ENCODE measurements at places on chromosomes 1 and 21.

DNA sequence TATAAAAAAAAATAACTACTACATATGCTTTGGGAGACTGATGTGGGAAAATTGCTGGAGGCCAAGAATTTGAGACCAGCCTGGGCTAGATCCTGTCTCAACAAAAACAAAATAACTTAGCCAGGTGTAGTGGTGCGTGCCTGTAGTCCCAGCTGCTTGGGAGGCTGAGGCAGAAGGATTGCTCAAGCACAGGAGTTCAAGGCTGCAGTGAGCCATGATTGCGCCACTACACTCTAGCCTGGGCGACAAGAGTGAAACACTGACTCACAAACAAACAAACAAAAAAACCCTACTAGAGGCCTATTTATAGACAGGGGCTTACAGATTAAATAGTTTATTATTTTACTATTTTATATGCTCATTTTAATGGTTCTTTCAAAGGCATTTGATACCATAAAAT, 80.0 kb downstream of the LHX4 start:
- no peak for DNase-seq

- no peak for DNase-seq
Observed at GRCh38 chr1:79373481-79374125, 367.1 kb upstream of the ADGRL4 start.

- peak; percentile 46 for DNase-seq
Observed at GRCh38 chr1:213122514-213122929, 71.5 kb downstream of the RPS6KC1 start.

- DNase-seq: no peak
Observed at GRCh38 chr1:13965770-13966398, 265.9 kb downstream of the PRDM2 start.

DNA sequence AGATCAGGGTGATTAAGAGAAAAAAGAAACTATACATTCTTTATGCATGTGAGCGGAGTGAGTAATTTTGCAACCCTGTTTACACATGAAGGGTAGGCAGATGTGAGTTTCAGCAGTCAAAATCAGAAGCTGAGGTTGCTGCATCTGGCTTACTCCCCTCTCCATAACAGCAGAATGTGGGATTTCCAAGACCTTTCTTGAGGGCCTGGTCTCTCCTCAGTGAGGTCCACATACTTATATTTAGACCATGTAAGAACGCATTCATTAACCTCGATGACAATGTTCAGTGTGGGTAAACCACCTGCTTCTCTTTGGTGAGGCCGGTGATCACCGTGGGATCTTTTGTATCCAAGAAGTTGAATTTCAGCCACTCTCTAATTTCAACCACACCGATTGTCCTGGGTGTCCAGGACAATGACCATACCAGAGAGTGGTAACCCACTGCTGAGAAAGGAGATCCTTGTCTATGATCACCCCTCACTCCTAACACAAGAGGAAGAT, 18.7 kb upstream of the RAP1A start:
- no peak for DNase-seq

GRCh38 chr1:45557422-45557944, 6.9 kb downstream of the AKR1A1 start:
- DNase-seq: no peak

DNA sequence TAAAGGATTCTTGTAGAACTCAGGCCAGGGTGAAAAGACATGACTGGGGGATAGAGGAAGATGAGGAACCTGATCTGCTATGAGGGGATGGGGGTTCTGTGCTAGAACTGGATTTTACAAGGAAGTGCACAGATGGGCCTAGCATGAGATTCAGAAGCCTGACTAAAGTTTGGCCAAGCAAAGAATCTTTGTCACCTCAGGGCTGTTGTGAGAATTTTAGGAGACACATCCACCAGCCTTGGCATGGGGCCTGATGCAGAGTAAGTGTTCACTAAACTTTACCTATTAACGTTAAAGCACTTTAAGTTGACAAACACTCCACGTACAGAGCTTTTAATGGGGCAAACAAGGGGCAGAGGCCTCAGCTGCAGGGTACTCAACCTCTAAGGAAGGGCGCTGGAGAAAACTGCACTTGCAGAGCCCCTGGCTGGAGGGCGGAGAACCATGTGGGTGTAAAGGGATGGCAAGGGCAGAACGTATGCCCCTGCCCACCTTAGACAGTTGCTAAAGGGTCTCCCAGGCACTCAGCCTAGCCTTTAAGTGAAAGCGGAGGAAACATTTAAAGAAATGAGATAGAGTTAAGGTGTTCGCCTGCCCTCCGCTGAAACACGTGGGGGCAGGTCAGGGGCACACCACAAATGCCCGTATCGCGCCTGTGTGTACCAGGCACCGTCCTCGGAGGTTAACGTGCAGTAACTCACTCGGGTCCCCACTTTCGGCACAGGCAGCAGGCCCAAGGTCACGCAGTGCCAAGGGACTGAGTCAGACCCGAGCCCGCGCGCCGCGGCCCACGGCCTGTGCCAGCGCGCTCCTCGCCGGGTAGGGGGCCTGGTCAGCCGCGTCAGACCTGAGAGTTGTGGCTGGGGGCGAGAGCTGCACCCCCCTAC, 990 bp upstream of the MRPS6 start:
- DNase-seq: no peak

DNA sequence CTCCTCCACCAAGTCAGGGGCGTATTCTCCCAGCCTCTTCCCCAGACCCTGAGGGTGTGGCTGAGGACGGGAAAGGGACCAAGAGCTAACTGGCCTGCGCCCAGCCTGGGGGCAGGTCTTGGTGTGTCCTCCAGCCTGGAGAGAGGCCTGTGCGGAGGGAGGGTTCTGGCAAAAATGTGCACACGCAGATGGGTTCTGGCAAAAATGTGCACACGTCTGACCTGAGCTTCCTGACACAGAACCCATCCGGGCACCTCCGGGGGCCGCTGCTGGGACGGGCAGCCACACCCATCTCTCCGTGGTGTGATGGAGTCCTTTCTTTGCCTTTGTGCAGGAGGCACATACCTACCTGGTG, 23.1 kb upstream of the PKP1 start:
- no peak for DNase-seq

GRCh38 chr1:67382292-67382691, 47.9 kb downstream of the SERBP1 start:
- DNase-seq: no peak

DNA sequence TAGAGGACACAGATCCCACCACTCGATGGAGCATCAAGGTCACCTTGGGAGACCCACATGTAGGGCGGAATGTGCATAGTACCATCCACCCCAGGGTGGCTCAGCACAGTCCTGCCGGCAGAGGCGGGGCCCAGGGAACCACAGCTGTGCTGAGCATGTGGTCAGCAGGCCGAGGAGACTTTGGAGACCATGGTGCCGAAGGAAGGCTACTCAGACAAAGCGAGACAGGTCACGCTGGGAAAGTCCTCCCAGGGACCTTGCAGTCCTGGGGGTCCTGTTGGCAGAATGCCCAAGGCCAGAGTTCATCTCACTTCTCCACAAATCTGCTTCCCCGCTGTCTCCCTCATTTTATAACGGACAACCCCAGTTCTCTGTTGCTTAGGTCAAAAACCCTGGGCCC, 22.5 kb downstream of the WNT3A start:
- DNase-seq: no peak

DNA sequence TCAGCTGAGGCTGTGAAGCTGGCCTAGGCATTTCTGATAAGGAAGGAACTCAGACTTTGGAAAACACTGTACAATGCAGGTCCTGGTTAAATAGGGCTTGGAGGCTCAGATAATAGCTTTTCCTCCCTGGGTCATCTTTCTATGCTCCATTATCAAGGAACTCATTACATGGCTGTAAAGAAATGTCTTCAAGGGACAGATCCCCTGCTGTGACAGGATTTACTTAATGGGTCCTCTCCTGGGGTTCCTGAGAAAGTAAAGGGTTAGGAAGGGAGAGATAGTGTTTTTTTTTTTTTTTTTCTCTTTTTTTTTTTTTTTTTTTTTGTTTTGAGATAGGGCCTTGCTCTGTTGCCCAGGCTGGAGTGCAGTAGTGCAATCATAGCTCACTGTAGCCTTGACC, 14.1 kb upstream of the SVBP start:
- DNase-seq: no peak

DNA sequence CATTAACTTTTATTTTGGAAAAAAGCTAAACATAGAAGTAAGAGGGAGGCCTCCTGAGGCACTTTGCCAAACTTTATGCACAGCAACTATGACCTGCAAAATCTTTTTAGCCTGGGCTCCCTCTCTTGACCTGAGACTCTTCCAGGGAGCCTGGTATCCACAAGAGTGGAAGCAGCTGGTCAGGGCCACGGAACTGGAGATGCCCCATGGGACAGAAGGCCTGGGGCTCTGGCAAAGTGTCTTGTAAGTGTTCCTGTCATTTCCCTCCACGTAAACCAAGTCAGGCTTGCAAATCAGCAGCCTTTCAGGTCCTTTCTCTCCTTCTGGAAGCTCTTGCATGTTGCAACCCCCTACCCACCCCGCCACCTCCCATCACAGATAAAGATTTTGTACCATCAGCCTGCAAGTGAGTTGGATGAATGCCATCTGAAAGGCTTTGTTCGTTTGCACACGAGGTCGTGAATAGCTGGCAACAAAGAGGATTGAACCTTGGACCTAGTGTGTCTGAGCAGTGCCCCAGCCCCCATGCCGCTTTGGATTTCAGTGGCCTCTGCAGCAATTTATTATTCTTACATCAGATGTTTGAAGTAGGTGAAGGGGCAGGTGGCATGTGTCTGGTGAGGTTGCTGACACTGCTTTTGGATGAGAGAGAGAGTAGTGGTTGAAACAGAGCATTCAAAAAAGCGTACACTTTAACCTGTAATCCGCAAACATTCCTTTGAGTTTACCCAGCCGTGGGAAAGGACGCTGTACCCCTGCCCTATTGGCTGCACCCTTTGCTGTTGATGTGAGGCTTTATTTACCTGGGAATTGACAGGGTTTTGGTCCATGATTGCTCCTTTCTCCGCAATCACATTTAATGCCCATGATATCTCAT, 91.6 kb downstream of the GALNT2 start:
- no peak for DNase-seq

DNA sequence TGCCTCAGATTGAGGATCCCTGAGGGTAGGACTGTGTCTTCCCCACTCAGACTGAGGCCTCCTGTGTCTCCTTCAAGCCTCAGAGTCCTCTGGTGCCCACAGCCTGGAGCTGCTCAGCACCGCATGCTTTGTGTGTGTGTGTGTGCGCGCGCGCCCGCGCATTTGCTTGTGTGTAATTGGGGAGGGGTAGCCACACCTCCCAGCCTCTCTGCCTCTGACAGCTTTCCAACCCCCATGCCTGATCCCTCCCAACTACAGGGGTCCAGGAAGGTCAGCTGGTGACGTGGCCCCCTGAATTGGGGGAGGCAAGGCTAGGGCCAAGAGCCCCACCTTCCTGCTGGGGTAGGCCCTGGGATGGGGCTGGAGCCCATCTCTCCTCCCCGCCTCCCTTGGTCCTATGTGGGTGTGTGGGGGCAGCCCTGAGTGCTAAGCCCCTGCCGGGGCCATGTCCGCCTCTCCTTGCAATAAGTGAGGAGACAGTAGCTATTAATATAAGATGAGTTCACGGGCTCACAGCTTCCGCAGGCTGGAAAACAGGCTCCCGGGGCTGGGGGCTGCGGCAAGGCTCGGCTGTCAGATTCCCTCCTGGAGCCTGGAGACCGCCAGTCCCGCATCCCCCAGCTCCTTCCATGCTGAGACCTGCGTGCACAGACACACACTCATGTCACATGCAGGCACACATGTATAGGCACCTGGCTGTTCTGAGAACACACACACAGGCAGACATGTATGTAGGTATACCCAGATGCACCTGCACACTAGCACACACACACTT, 7.0 kb downstream of the GPR3 start:
- DNase-seq: no peak

DNA sequence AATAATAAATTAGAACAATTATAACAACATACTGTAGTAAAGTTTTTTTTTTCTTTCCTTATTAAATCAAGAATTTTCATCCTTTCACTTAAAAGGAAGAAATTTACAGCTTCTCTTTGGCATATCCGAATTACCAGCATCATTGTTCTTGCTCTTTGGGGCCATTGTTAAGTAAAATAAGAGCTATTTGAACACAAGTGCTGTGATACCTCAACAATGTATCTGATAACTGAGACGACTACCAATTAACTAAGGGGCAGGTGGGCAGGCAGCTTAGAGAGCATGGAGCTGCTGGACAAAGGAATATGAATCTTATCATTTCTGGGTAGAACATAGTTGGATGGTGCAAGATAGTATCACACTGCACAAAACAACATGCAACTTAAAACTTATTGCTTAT, 719.9 kb upstream of the TMPRSS15 start:
- no peak for DNase-seq

GRCh38 chr21:36654324-36654723, 44.6 kb upstream of the SIM2 start:
- DNase-seq: no peak

DNA sequence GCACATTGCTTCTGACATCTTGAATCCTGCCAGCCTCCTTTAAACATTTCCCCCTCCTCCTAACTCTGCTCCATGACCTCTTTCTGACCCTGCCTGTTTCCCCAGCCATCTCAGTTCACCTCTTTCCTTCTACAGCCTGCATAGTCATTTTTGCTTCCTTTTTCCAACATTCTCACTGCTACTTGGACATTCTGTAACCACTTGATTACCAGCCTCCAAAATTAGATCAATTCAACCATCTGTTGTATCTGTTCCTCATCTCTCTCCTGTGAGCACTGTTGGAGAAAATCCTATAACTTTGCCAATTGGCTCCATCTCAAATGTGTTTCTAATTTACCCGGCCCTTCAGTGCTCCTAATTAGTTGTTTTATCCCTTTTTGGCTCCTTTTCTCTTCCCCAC, 27.5 kb upstream of the GPR88 start:
- DNase-seq: no peak

GRCh38 chr1:220290140-220290761, 18.0 kb upstream of the RAB3GAP2 start:
- DNase-seq: no peak

- DNase-seq: no peak
Observed at GRCh38 chr1:151574575-151575529, 34.7 kb downstream of the TUFT1 start.

GRCh38 chr21:45525910-45526306, 16.3 kb downstream of the SLC19A1 start:
- DNase-seq: no peak

DNA sequence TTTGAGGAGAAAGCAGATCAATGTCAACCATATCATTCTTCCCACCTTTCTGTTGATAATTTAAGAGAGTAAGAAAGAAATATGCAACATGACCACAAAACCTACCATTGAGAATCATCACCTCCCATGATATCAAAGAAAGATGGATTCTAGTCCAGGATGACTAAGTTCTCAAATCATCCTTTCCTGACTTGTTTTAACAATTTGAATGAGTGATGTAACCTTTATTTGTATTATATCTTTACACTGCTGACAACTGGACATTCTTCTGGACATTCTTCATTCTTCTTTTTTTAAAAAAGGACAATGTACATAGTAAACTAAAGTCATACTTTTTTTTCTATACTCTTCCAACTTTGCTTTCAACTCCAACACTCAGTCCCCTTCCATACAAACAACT, 9.5 kb downstream of the PSMB4 start:
- no peak for DNase-seq

- no peak for DNase-seq
Observed at GRCh38 chr1:19563324-19564097, 78.2 kb upstream of the CAPZB start.

All from CD4-positive, alpha-beta T cell treated with Interleukin-2 at 100 ng/mL for 4 hours (primary cell).